CD4-positive, CD25-positive, alpha-beta regulatory T cell (primary cell): ENCODE measurements at places on chromosomes 13 and 19. TPM values are rescaled to one million over a fixed set of nuclear protein-coding genes. Genes with fewer than 3 reads are reported as not detected.

The SBSN gene
- not detected for polyA plus RNA-seq

The RNF113B gene
- not detected for polyA plus RNA-seq

The LCP1 gene
- polyA plus RNA-seq, result 1,155 TPM

The HIPK4 gene
- polyA plus RNA-seq, result not detected

The RINL gene
- polyA plus RNA-seq, result 38.5 TPM

DNA sequence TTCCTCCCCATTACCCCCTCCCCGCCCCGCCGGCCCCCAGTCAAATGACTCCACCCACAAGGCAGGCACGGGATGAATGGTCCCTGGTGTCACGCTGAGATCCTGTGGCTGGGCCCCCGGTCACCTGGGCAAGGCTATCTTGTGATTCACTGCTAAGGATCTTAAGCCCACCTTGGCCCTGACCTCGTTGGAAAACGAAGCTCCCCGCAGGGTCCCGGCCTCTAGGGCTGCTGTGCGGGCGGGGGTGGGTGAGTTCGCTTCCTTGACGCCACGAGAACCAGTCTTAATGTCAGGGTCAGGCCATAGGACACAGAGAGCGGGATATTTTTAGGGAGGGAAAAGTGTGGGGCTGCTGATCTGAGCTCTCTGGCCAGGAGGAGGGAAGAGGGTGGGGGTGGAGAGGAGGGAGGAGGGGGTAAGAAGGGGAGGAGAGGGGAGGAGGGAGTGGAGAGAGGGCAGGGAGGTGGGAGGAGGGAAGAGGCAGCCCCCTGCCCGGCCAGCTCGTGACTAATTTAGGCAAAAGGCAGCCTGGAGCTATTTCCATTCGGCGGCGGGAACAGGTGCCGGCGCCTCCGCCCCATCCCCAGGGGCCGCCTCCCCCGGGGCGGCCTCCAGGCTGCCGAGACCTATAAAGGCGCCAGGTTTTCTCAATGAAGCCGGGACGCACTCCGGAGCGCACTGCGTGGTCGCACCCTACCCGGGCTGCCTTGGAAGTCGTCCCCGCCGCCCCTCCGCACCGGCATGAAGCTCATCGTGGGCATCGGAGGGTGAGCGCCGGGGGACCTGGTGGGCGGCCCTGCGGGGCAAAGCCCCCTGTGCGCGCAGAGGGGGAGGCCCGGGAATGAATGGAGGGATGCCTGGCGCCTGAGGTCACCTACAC is at the start of gene NMRK2:
Gene NMRK2, plus strand, starts transcription at position 139 of the 880 bp plus-strand sequence. Its CDS starts 603 bp downstream, at position 742.
- no peak for DNase-seq

DNA sequence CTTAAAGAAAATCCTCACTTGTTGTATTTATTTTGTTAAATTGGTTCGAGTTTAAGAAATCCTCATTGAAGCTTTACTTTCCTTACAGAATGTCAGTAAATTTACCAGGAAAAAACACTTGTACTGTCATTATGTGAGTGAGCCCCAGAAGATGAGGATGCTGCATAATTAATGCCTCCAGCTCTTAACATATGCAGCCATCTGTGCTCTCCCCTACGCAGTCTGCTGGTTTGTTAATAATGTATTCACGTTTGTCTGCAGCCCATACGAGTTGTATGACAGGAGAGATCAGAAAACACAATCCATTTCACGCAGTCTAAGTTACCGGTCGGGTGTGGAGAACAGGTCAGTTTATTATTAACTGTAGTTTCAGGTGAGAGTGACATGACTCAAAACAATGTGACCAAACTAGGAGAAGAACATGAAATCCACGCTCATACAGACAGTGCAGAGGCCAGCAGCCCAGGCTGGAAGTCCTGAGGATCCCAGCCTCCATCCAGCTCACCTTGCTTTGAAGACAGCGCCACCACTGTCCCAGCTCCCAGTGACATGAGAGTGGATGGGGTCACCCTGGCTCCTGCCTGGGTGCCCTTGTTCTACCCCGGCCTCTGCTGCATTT is 19.8 kb upstream of the ATP11A start:
- DNase-seq, result no peak

DNA sequence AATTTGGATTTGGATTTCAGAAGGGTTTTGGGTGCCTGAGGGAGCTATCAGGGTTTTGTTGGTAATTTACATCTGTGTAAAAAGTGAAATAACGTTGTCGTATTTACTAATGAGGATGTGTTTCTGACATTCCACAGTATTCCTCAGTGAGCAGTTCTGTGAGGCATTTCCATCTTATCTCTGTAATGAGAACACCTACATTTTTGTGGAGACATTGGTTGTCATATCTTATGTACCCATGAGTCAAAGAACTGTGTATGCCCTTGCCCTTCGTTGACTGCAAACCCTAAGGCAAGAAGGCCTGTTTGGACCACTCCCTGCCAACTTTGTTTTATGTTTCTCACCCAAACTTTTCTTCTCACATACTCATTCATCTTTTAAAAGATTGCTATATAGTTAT is 14.2 kb upstream of the IL17D start:
- DNase-seq, result no peak

GRCh38 chr19:36092566-36092965 is 18.4 kb upstream of the OVOL3 start:
- no peak for DNase-seq

DNA sequence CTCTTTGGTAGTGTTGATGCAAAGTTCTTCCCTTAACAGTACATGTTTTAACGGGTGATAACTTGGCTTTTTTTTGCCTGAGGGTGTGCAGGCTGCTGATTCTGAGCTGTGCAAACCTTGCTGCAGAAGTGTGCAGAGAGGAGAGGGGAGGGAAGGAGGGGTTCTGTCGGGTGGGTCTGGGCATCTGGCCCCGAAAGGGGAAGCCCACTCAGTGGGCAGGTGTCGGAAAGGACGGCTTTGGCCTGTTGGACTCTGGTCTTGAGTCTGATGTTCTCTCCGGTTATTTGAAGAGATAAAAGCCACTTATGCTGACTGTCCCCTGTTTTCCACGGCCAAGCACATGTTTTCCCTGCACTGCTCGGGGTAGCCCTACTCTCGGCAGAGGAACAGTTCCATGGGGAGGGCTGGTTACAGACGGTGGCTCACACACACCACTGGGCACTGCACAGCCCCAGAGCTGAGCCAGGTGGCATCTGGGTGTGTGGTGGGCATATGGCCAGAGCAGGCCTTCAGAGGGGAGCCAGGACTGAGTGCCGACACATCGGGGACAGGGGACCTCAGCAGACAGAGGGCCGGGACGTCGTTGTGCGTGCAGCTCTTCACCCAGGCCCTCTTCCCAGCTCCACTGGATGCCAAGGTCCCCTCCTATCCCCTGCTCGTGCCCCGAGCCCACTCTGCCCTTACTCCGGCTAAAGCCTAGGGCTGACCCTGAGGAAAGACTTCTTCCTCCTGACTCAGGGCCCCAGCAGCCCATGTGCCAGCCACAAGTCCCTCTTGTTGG is 93.2 kb downstream of the TEX29 start:
- no peak for DNase-seq

- DNase-seq, result no peak
Observed at GRCh38 chr13:27896726-27897125, 23.1 kb upstream of the PDX1 start.
